Immature natural killer cell (primary cell): ENCODE measurements at places on chromosomes 6 and 20. TPM values are rescaled to one million over a fixed set of nuclear protein-coding genes. Genes with fewer than 3 reads are reported as not detected.
A peak's percentile ranks its signal among the peaks of the same experiment; 100 is the strongest.

C6orf141 gene
- not detected for polyA plus RNA-seq

RAD21L1 gene
- polyA plus RNA-seq: not detected

SLC32A1 gene
- polyA plus RNA-seq: not detected

MARCKS gene
- not detected for polyA plus RNA-seq

FAM83B gene
- not detected for polyA plus RNA-seq

DUSP15 gene
- not detected for polyA plus RNA-seq

BMP7 gene
- polyA plus RNA-seq: not detected

DNA sequence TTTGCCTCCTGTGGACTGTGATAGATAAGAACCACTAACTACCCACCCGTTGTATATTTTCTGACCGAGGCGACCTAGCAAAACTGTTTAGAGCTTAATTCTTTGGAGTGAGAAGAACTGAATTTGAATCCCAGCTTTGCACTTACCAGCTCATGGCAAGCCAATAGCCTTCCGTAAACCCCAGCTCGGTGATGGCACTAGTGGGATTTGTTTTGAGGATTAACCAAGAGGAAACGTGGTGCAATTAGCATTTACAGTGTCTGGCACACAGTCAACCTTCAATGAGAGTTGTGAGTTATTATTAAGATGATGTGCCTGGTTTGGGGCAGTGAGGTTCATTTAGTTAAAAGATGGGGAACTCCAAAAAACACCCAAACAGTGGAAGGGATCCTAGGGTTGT lies 12.3 kb upstream of the DSP start:
- DNase-seq: no peak

GRCh38 chr20:13294522-13294921 lies 73.4 kb downstream of the ISM1 start:
- DNase-seq: no peak

GRCh38 chr6:85983032-85983659 lies 340.5 kb upstream of the SYNCRIP start:
- no peak for DNase-seq

DNA sequence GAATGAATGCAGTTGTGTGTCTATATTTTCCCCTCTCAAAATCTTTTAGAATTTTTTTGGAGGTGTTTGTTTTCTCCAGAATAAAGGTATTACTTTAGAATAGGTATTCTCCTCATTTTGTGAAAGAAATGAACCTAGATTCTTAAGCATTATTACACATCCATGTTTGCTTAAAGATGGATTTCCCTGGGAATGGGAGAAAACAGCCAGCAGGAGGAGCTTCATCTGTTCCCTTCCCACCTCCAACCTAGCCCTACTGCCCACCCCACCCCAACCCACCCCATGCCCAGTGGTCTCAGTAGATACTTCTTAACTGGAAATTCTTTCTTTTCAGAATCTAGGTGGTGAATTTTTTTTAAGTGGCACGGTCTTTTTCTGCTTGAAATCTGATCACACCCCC lies 127.8 kb downstream of the CD109 start:
- no peak for DNase-seq

DNA sequence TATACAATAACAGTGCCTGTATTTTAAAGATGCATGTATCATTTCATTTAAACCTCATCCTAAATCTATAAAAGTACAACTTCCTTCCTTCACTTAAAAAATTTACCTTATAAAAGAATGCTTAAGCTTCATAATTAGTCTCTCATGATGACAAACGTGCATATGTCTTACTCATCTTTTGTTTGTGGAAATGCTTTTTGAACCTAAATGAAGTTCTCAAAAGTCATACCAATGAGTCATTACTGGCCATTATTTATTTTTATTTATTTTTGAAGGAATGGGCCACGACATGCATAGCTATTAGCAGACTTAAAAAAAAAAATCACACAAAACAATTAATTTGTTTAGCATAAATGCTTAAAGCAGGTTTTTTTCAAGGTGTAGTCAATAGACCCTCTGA lies 3.7 kb downstream of the TFB1M start:
- DNase-seq: no peak

DNA sequence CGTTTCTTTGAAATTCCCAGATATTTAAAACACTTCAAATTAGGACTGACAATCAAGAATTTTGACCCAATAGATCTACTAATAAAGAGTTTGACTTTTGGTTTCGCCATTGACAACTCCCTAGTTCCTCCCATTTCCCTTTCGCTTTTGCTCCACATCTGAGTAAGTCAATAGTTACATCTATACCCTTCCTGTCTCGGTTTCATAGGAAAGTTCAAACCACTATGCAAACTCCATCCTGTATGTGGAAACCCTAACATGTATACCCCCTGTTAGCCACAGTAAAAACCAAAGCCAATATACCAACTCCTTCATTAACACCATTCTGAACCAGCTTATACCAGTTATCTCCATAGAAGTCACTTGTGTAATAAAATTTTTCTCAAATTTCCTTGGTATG lies 311.1 kb downstream of the MMUT start:
- DNase-seq: no peak

DNA sequence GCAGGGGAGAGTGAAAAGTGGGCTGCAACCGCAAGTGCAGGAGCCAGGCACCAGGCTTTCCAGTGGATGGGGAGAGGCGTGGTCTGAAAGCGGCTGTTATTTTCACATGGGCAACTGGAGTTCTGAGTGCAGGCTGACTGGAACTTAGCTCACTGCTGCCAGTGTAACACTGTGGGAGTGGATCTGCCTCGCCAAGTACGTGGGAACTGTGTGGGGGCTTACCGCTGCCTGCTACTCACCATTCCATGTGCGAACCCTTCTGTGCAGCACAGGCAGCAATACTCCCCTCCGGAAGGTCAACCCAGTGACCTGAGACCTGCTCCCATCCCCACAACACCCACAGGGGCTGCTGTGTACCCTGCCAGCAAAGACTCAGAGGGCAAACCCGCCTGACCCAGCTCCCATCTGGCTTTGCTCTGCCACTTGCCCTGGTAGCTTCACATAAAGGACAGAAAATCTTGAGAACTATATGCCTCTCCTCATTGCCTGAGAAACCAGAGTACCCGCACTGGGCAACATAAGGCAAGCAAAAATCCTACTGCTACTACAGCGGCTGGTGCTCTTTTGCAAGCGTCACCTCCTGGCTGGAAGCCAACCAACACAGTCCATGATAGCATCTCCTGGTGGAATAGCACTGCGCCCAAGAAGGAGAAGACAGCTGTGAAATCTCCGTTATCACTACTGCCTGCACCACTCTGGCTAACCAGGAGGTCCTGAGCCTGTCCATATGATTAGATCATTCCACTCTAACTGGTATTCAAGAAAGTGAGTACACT lies 54.4 kb upstream of the SIRPG start:
- no peak for DNase-seq

- no peak for DNase-seq
Observed at GRCh38 chr20:34907616-34908469, 31.4 kb downstream of the ACSS2 start.

DNA sequence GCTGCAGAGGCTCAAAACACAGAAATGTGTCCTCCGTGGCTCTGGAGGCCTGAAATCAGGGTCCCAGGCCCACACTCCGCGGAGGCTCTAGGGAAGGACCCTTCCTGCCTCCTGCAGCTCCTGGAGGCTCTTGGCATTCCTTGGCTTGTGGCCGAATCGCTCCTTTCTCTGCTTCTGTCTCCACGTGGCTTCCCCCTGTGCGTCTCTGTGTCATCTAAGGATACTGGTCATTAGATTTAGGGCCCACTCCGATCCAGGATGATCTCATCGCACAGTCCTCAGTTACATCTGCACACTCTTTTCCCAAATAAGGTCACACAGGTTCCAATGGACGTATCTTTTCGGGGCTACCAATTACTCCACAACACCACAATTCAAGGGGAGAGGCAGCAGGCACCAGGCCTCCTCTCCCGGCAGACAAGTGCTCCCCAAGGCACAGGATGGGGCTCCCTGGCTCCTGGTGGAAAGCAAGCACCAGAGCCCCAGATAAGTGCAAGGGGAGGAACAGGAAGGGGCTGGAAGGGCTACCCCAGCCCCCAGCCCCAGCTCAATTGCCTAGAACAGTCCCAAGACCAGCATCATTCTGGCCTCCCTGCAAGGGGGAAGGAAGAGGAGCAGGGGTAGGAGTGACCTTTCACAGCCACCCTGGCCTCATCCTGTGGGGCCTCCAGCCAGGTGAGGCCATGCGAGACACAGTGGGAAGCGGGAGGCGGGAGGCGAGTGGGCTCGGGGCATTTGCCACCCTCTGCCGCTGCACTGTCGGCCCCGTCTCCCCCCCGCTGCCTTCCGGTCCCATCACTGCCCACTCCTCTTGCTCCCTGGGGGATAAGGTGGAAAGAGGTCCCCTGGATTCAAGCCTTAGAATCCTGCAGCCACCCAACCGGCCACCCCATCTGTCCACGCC lies 16.3 kb downstream of the NTSR1 start:
- no peak for DNase-seq

GRCh38 chr6:147724454-147724853 lies 216.0 kb downstream of the SAMD5 start:
- no peak for DNase-seq

GRCh38 chr20:49676581-49677291 lies 36.9 kb downstream of the B4GALT5 start:
- DNase-seq: peak; percentile 77

DNA sequence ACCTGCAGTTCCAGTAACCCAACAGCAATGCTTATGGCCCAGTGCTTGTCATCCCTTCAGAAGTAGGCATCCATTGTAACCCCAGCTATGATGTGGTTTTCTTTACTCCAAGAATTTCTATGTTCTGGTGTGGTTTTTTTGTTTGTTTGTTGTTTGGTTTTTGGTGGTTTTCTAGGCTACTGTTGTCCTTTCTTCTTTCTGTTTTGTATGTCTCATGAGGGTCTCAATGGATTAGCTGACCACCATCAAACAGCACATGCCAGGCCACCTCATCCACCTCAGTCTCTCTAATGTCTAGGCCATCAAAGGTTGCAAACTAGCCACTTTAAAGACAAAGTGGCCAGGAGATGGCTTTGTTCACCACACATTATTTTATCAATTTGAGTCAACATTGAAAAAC lies 59.4 kb upstream of the TMEM30A start:
- no peak for DNase-seq

DNA sequence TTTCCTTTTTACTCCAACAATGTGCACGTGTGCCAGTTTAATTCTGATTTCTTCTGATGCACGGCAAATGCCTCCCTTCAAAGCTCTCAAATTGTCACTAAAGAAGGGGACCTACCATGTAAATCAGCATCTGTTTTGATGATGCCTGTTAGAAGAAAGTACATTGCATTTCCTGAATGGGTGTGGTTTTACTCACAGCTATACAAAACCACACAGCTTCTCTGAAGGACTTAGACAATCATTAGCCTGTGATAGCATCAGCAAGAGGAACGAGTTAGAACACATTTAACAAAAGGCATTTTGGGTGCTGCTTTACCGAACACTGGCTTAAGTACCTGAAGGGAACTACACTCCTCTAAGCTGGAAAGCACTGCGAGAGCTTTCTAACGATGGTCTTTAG lies 109.4 kb downstream of the ATXN1 start:
- DNase-seq: peak; percentile 26

GRCh38 chr6:15580326-15580725 lies 82.5 kb downstream of the DTNBP1 start:
- no peak for DNase-seq

DNA sequence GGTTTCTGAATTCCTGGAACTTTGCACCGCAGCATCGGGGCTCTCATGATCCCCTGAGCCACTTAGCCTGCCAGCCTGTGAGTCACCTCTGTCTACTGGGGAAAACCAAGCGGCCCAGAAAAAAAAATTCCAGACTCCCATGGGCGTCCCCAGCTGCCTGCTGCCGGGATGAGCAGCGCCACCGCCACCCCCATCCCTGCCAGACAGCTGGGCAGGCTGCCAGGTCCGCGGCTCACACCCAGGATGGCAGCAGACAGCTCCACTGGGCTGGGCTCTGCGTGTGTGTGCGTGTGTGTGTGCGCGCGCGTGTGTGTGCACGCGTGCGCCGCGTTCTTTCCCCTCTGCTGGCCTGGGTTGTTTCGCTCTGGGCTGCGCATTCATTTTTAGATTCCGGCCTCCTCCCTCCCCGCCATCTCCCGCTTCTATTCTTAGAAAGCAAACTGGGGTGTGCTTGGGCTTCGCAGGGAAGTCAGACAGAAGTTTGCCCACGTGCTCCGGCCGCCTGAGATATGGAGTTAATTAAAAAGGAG lies 38.9 kb upstream of the PMEPA1 start:
- DNase-seq: peak; percentile 12

DNA sequence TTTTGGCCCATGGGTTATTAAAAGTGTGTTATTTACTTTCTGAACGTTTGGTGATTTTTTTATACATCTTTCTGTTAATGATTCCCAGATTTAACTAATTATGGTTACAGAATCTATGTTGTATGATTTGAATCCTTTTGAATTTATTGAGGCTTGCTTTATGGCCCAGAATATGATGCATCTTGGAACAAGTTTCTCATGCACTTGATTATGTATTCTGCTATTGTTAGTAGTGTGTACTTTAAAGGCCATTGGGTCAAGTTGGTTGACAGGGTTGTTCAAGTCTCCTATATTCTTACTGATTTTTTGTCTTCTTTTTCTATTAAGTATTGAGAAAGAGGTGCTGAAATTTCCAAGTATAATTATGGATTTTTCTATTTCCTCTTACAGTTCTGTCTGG lies 105.0 kb upstream of the FOXO3 start:
- DNase-seq: no peak

GRCh38 chr6:88813045-88813444 lies 150.4 kb downstream of the RNGTT start:
- DNase-seq: no peak

- DNase-seq: no peak
Observed at GRCh38 chr6:142867988-142868812, 76.8 kb downstream of the HIVEP2 start.

GRCh38 chr6:19432966-19433498 lies 404.1 kb upstream of the ID4 start:
- no peak for DNase-seq

- no peak for DNase-seq
Observed at GRCh38 chr6:41996997-41997396, 53.3 kb upstream of the TAF8 start.

DNA sequence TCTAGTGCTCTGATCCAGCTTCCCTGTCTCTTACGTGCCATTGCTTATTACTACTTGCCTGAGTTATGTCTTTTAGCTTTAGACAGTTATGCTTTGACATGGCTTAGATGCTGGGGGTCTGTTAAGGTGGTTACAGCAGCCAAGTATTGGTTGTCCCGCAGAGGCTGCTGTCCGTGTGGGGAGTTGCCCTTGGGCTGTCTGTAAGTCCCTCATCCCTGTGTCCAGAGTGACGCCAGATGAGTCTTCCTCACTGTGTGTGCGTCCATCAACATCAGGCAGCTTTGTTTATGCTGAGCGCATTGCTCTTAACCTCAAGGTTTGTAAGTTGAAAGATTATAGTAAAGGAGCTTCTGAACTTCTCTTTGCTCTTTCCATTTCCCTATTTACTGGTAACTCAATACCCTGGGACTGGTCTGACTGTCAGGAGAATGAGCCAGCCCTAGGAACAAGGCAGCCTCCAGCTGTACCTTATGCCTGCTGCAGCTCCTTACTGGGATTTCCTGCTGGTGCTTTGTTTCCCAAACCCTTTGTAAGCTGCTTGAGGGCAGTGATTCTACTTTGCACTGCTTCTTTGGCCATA lies 7.2 kb downstream of the FAM120B start:
- no peak for DNase-seq
